Activated CD4-positive, alpha-beta T cell treated with anti-CD3 and anti-CD28 coated beads, Interleukin-2, amount 50 U/mL, for 1 hour (primary cell): ENCODE measurements at places on chromosomes 1 and 21.

DNA sequence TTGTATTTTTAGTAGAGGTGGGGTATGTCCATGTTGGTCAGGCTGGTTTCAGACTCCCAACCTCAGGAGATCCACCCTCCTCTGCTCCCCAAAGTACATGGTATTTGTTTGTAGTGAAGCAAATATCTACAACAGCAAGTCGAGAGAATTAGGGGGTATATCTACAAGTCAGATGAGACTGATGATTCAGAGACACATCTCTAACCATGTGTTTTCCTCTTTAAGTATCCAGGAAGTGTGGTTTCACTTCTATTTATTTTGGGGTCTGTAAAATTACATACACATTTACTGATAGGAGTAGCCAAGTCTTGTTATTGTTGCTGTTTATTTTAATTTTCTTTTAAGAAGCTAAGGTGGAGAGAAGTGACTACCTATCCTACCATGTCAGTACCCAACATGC, 44.9 kb downstream of the SGIP1 start:
- DNase-seq, result no peak

- DNase-seq, result no peak
These were observed 678 bp upstream of the PTTG1IP start for GRCh38 chr21:44874240-44874496.

GRCh38 chr1:160429702-160430535, 29.6 kb downstream of the VANGL2 start:
- no peak for DNase-seq

DNA sequence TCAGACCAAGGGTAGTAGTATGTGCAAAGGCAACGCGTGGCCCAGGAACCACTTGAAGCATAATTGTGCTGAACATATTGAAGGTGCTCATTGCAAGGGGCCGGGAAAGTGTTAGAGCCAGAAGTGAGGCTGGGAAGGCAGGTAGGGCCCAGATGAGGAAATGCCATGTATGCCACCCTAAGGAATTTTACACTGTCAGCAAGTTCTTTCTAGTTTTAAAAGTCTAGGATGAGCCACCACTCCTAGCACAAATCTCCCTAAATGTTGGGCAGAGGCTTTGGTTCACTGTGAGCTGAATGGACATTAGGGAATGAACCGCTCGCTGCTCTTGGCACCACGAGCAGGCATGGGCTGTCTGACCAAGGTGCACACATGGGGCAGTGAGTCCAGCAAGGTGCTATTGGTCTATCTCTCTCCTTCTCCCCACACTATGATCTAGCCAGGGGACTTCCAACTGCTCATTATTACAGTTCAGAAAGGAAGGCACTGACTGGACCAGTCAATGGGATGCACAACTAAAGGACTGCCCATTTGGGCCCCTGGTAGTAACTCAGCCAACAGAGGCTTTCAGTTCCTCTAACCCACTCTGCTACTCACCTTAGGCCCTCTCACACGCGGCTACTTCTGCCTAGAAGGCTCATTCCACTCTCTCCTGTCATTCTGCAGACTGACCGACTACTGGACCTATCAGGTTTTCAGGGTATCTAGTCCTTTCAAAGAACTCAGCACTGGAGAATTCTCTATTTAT, 2.0 kb downstream of the KANK4 start:
- no peak for DNase-seq

- DNase-seq, result no peak
These were observed 42.6 kb downstream of the DNM3 start for GRCh38 chr1:171883849-171884248.

- DNase-seq, result no peak
These were observed 140.4 kb downstream of the ZNF326 start for GRCh38 chr1:90135286-90135685.
